CD4-positive, alpha-beta T cell (primary cell): ENCODE measurements at places on chromosomes 4 and X.

DNA sequence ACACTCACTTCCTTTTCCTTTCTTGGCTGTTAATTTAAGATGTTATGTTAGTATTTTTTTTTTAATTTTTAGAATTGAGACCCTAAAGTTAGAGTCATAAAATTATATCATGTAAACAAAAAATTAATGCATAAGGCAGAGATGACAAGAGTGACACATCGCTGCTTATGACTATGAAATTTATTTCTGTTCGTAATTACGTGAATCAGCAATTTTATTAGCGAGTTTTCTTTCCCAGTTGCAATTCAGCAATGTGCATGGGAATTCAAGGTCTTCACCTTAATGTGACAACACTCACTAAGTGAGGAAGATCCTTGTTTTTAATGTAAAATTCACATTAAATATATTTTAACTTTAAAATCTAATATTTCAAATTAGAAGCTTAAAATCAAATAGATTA is 181.2 kb upstream of the SPOCK3 start:
- no peak for DNase-seq

DNA sequence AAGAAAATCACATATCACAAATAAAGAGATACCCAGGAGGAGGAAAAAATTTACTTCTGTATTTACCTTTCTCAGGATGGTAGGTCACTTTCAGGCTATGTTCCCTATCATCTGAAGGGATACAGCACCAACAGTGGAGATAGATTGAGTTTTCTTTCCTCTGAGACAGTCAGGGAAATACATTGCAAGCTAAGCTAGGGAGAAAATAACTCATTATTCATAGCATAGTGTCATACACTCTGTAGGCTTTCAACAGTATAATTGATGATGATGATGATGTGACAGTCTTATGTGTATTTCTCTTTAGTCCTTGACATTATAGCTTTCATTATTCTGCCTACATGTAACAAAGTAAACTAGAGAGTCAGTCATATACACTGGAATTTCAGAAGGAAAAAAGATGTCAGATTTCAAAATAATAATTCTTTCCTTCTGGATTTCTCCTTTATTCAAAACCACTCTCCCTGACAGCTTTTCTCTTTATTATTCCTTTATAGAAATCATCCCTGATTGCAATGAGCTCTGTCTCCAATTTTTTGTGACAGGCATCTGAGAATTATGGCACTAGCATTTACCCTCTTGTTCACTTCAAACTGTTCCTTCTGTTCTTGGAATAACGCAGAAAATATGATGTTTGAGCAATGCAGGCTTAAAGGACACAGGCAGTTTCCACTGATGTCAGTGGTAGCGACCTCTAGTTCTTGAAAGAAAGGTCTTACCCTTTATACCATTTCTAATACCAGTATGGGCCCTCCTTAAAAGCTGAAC is 169.1 kb upstream of the EPHA5 start:
- DNase-seq, result no peak

DNA sequence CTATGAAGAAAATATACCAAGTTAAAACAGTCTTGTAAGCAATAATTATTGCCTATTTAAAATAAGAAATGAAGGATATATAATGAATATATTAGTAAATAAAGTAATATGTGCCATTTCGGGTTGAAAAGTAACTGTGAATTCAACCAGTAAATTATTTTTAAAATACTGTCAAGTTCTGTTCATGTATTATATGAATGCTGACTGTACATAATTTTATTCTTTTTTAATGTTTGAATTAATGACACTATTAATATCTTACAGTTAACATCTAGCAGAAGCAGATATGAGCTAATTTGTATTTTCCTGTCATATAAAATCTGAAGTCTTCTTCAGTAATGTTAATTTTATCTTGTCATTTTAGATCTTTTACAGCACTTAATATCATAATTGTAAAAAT is 632.9 kb downstream of the CCSER1 start:
- DNase-seq, result no peak

DNA sequence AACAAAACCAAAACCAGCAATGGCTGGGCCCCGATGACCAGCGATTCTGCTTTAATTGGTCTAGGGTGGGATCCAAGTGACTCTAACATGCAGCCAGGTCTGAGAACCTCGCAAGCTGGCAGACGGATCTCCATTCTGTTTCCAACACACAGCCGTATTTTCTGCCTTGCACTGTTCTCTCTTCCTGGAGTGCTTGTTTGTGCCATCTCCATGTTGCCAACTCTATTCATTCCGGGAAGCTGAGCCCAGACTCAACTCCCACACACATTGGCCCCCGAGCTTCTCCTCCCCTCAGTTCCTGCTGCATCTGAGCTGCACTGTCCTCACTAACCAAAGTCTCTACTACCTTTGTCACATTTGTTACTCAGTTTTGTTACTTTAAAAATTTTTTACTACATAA is 35.6 kb downstream of the GEMIN8 start:
- no peak for DNase-seq

DNA sequence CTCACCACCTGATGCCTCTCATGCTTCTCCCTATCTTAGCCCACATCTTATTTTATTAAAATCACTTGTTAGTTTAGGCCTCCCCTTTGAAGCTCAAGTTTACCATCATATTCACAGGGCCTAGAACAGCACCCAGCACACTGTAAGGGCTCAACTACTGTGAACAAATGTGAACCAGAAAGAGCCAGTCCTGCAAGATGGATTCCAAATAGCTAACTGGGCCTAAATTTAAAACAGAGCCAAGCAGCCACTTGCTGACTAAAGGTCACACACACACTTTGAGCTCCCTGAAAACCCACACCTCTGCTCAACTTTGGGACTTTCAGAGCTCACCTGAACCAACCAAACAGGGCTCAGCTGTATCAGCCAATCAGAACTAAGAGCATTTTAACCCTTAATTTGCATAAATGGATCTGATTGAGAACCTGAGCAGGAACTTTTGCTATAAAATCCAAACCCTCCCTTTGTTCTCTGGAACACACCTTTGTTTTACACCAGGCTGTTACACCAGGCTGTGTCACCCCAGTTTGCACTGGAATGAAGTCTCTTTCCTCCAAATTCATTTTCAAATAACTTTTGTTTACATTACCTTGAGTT is 62.1 kb upstream of the EXOC1L start:
- DNase-seq, result no peak

DNA sequence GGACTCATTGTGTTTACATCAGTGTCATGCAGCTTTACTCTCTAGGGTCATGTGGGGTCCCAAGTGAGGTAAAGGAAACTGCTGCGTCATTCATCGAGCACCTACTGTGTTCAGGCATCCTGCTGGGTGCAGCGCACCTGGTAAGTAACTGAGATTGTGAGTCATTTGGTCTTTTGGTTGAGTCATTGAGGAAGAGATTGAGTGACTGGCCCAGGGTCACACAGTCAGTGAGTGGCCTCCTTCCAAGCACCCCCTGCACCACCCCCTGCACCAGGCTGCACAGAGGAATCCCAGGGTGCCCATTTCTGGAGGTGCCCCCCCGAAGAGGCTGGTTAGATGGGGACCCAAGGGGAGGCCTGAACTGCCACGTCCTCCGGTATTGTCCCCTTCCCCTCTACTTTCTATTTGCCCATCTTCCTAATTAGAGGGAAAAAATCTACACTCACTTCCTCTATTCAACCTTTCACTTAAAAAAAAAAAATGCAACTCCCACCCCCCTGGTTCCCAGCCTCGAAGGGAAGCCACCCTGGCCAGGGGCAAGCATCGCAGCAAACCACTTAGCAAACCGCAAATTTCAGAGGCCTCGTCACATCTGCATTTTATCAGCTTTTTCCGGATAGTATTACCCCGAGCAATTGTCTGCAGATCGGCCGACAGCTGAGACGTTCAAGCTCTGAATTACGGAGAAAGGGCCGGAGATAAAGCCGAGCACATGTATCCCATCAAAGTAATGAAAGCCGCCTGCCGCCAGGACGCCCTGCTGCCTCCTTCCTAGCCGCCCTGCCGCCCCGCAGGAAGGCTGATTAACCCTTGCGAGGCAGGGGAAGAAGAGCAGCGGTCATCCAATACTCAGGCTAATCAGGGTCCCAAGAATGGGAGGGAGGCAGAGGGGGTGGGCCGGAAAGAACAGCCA is 96.3 kb upstream of the MSX1 start:
- no peak for DNase-seq

DNA sequence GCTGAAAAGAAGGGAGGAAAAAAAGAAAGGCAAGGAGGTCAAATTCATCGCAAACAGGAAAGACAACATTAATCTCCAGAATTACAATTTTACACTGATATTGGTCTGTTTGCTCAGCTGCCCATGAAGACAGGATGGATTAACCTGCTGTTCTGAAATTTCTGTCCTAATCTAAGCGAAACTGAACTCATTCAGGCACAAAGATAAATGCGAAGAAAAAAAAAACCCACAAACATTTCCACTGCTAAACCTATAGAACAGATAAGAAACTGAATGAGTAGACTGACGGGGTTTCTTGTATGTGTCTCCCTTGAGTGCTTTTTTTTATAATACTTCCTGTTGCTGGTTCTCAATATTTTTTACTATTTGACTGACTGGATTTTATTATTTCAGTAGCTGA is 251.8 kb upstream of the FTHL17 start:
- no peak for DNase-seq

DNA sequence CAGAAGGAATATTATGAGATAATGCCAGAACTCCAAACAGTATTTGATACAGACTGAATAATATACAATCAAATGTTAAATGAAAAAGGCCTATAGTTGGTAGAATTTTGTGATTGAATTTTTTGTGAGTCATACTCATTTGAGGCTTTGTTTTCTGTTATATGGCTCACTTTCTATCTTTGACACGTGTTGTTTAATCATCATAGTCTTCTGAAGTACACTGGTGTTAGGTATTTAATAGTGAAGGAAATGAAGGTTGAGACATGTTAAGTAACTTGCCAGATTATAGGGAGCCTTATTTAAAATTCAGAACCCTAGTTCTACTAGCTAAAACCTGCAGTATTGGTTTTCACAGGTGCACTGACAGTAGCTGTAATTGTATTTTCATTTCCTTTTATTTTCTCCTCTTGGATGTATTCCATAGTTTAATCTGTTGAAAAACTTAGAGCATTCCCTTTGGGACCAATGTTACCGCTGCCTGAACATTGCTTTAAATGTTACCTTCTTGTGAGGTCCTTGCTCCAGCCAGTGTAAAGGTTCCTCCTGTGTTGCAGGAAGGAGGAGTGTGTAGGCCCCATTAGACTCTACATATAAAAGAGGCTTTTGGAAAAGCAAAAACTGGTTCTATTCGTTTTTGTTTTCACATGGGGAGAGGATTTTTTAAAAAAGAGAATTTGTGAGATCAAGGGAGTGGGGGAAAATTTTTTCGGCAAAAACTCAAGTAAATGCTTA is 224.1 kb downstream of the ARHGAP10 start:
- no peak for DNase-seq
